Body of pancreas (tissue), 4 donors: ENCODE measurements at places on chromosomes 2 and 18. TPM values are rescaled to one million over a fixed set of nuclear protein-coding genes. Genes with fewer than 3 reads are reported as not detected.

GCG gene
- total RNA-seq, result 129 TPM

AGXT gene
- not detected for total RNA-seq

GRCh38 chr2:64168756-64169155 is 24.5 kb upstream of the PELI1 start:
- no peaks in the 10 kb centered on the region for H3K4me1 ChIP-seq
- H3K4me3 ChIP-seq, result no peak overlapping the region
- no peak for DNase-seq
- H3K27me3 ChIP-seq, result no peaks in the 10 kb centered on the region
- no peaks in the 10 kb centered on the region for H3K36me3 ChIP-seq

DNA sequence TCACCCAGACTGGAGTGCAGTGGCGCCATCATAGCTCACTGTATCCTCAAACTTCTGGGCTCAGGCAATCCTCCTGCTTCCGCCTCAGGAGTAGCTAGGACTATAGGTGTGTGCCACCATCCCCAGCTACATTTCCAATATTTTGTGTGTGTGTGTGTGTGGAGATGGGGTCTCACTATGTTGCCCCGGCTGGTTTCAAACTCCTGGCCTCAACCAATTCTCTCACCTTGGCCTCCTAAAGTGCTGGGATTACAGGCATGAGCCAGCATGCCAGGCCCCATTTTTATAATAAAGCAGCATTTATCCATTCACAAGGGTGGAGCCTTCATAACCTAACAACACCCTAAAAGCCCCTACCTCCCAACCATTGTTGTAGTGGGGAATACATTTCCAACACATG is 52.5 kb upstream of the DTNB start:
- no peaks in the 10 kb centered on the region for H3K36me3 ChIP-seq
- H3K4me3 ChIP-seq, result no peak overlapping the region
- peaks cover 7% of the 10 kb centered on the region for H3K4me1 ChIP-seq
- no peaks in the 10 kb centered on the region for H3K27me3 ChIP-seq
- no peak overlapping the region for H3K27ac ChIP-seq

DNA sequence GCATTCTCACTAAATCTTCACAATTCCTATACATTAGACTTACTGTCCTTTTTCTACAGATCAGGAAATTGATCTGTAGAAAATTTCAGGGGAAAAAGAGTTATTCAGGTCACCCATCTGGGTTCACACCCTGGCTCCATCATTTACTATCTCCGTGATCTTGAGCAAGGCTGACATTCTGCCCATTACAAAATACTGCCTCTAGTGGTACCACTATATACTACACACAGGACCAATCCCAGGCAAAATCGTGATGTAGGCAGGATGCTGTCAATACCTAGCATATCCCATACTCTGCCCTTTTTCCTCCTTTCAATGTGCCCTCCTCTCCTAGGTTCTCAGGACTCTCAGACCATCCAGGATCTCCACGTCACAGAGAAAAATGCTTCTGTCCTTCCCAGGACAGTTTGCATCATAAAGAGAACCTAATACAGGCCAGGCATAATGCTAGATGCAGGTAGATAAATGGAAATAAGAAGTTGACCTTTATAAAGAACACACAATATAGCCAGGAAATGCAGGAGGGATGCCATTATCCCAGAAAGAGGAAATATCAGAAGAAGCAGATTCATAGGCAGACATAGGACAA is 101.9 kb downstream of the CDH20 start:
- H3K4me1 ChIP-seq, result no peaks in the 10 kb centered on the region
- no peaks in the 10 kb centered on the region for H3K27me3 ChIP-seq
- DNase-seq, result no peak
- no peak overlapping the region for H3K4me3 ChIP-seq
- no peaks in the 10 kb centered on the region for H3K36me3 ChIP-seq

DNA sequence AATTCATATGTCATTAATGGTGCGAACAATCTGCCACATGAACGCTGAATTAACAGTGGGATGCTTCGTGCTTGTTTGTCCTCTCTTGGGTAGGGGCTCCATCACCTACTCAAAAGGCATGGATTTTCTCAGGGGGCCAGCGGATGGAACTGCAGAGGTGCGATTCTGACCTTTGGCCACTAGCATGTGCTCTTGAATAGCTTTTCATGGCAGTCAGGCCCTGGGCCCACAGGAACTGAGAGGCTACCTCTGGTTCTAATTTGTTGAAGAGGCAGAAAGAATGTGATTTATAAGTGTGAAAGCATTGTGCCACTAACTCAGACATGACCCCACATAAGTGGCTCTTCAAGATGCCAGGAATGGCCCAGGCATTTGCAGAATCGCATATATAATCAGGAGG is 283.2 kb downstream of the INSIG2 start:
- no peaks in the 10 kb centered on the region for H3K36me3 ChIP-seq
- no peak overlapping the region for H3K4me3 ChIP-seq
- H3K27ac ChIP-seq, result no peak overlapping the region
- DNase-seq, result peak; percentile 27
